ENCODE measurements at places on chromosomes 7 and 10. TPM values are rescaled to one million over a fixed set of nuclear protein-coding genes. Genes with fewer than 3 reads are reported as not detected.

GRCh38 chr10:88642209-88642608 lies 22.0 kb upstream of the LIPF start:
- H3K4me1 ChIP-seq: no peaks in the 10 kb centered on the region
- H3K36me3 ChIP-seq: no peaks in the 10 kb centered on the region
- DNase-seq: no peak
- no peak overlapping the region for H3K4me3 ChIP-seq

GRCh38 chr10:52633266-52633665 lies 139.3 kb downstream of the MBL2 start:
- no peak overlapping the region for H3K27ac ChIP-seq
- DNase-seq: no peak
- H3K27me3 ChIP-seq: no peaks in the 10 kb centered on the region
- no peak overlapping the region for H3K4me3 ChIP-seq
- no peaks in the 10 kb centered on the region for H3K4me1 ChIP-seq

GRCh38 chr7:69775231-69775771 lies 177.0 kb downstream of the AUTS2 start:
- DNase-seq: peak; percentile 26
- H3K4me1 ChIP-seq: peaks cover 6% of the 10 kb centered on the region
- no peaks in the 10 kb centered on the region for H3K27me3 ChIP-seq
- H3K4me3 ChIP-seq: no peak overlapping the region
- no peaks in the 10 kb centered on the region for H3K36me3 ChIP-seq

- no peaks in the 10 kb centered on the region for H3K27me3 ChIP-seq
- H3K4me1 ChIP-seq: no peaks in the 10 kb centered on the region
- no peaks in the 10 kb centered on the region for H3K36me3 ChIP-seq
- no peak for DNase-seq
Measured at GRCh38 chr10:63561341-63561740, 40.1 kb downstream of the REEP3 start.

DNA sequence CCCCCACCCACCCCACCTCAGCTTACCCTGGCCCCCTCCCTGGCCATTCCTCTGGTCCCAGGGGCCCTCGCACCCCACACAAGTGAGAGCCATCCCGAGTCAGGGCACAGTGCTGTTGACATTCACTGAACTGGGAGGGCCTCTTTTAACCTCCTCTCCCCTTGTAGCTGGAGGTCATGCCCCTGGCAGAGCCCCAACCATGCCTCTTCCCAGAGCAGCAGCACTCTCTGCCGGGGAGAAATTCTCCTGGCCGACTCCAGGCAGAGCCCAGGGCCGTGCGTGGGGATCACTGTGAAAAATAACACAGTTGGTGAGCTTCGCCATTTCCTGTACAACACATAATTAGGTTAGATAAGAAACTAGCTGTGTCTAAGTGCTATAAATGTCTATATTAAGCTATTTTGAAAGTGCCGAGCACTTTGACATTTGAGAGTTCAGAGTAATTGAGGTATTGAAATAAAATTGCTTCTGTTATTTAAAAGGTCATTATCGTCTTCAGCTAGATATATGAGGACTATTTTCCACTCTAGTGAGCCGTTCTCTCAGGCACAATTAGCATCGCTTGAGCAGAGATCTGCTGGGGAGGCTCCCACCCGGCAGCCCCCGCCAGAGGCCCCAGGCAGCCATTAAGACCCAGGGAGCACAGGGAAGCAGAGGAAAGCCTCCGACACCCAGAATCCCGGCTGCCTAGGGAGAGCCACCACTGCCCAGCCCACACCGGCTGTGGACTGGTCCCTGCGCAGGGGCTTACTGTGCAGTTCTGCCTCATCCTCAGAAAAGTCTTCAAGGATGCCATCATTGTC lies 62.4 kb upstream of the LRRC18 start:
- H3K36me3 ChIP-seq: no peaks in the 10 kb centered on the region
- H3K27me3 ChIP-seq: no peaks in the 10 kb centered on the region
- H3K4me3 ChIP-seq: no peak overlapping the region
- DNase-seq: no peak

GRCh38 chr10:101745074-101745696 lies 30.7 kb downstream of the FGF8 start:
- H3K27me3 ChIP-seq: no peaks in the 10 kb centered on the region
- no peak overlapping the region for H3K27ac ChIP-seq
- DNase-seq: no peak
- no peak overlapping the region for H3K4me3 ChIP-seq

- H3K36me3 ChIP-seq: no peaks in the 10 kb centered on the region
- no peak overlapping the region for H3K27ac ChIP-seq
- H3K4me3 ChIP-seq: no peak overlapping the region
- H3K4me1 ChIP-seq: peaks cover 9% of the 10 kb centered on the region
- H3K27me3 ChIP-seq: no peaks in the 10 kb centered on the region
- DNase-seq: no peak
Measured at GRCh38 chr7:46389146-46389545, 468.1 kb upstream of the IGFBP3 start.

- no peak for DNase-seq
- H3K36me3 ChIP-seq: no peaks in the 10 kb centered on the region
- peaks cover 34% of the 10 kb centered on the region for H3K4me1 ChIP-seq
- no peak overlapping the region for H3K4me3 ChIP-seq
Measured at GRCh38 chr7:51290304-51290637, 26.3 kb downstream of the COBL start.

GRCh38 chr7:157386979-157387800 lies 50.4 kb downstream of the DNAJB6 start:
- DNase-seq: peak; percentile 82
- H3K4me1 ChIP-seq: peaks cover 30% of the 10 kb centered on the region
- no peaks in the 10 kb centered on the region for H3K27me3 ChIP-seq
- no peak overlapping the region for H3K4me3 ChIP-seq

- H3K36me3 ChIP-seq: no peaks in the 10 kb centered on the region
- no peak for DNase-seq
- no peak overlapping the region for H3K27ac ChIP-seq
- no peaks in the 10 kb centered on the region for H3K27me3 ChIP-seq
Measured at GRCh38 chr10:113007343-113007771, 57.3 kb downstream of the TCF7L2 start.

DNA sequence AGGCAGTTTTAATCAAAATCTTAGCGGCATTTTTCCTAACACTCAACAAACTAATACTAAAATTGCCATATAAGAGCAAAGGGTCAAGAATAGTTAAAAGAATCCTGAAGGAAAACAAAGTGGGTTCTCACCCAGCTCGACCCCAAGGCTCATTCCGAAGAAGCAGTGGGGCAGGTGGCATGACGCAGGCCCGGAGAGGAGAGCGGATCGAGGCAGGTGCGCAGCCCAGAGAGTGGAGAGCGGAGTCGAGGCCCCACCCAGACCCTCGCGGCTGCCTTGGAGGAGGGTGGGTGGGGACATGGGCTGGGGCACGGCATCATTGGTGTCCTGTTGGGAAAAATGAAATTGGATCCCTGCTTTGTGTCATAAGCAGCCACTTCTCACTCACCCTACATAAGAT lies 109.8 kb downstream of the INPP5A start:
- H3K27ac ChIP-seq: no peak overlapping the region
- H3K36me3 ChIP-seq: peaks cover 21% of the 10 kb centered on the region
- no peaks in the 10 kb centered on the region for H3K27me3 ChIP-seq
- DNase-seq: no peak

DNA sequence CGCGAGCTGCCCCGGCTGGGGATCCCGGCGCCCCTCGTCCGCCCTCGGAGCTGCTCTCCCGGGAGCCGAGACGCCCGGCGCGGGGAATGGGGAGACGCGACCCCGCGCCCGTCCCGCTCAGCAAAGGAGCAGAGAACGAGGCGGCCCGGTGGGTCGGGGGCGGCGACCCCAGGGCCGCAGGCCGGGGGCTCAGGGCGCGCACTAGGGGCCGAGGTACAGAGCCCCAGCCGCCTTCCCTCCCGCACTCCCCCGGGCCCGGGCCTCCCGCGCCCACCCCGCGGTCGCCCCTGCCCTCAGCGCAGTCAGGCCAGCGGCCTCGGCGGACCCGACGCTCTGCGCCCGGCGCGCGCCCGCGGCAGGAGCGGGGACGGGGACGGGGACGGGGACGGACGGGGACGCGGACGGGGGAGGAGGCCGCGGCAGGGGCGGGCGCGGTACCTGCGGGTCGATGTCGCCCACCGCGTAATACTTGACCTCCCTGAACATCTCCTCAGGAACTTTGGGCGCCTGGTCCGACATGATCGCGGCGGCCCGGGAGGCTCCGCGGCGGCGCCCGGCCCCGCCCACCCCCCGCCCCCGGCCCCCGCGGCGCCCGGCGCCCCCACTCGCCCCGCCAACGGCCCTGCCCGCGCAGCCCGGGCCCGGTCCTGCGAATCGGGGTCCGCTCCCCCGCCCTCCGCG lies 373 bp downstream of the PAXIP1 start:
- peak; percentile 50 for DNase-seq
- peak overlapping the region; percentile 84 for H3K27ac ChIP-seq
- no peaks in the 10 kb centered on the region for H3K27me3 ChIP-seq
- peaks cover 39% of the 10 kb centered on the region for H3K36me3 ChIP-seq

GRCh38 chr10:114635797-114636550 lies 22.1 kb downstream of the ABLIM1 start:
- H3K4me1 ChIP-seq: peaks cover 38% of the 10 kb centered on the region
- no peak for DNase-seq
- peaks cover 7% of the 10 kb centered on the region for H3K27me3 ChIP-seq
- no peaks in the 10 kb centered on the region for H3K36me3 ChIP-seq

- H3K4me1 ChIP-seq: no peaks in the 10 kb centered on the region
- H3K4me3 ChIP-seq: no peak overlapping the region
- DNase-seq: no peak
- H3K27me3 ChIP-seq: no peaks in the 10 kb centered on the region
Measured at GRCh38 chr10:69045441-69046300, 42.2 kb upstream of the SRGN start.

DNA sequence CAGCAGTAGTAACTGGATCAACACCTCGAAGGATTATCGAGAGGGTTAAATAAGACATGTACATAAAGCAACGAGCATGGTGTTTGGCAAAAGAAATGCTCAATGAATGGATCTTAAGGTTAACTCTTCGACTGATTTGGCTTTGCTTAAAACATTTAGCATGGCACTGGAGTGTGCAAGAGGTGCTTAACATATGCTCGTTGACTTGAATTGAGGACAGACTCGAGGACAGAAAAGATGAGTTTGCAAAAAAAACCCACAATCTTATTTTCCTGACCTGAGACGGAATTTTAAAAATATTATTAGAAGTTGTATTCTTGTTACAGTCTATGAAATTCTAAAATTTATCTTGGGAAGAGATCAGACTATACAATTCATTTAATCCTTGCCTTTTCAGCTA lies 49.4 kb upstream of the ST8SIA6 start:
- H3K4me1 ChIP-seq: no peaks in the 10 kb centered on the region
- H3K36me3 ChIP-seq: no peaks in the 10 kb centered on the region
- no peak overlapping the region for H3K4me3 ChIP-seq

DNA sequence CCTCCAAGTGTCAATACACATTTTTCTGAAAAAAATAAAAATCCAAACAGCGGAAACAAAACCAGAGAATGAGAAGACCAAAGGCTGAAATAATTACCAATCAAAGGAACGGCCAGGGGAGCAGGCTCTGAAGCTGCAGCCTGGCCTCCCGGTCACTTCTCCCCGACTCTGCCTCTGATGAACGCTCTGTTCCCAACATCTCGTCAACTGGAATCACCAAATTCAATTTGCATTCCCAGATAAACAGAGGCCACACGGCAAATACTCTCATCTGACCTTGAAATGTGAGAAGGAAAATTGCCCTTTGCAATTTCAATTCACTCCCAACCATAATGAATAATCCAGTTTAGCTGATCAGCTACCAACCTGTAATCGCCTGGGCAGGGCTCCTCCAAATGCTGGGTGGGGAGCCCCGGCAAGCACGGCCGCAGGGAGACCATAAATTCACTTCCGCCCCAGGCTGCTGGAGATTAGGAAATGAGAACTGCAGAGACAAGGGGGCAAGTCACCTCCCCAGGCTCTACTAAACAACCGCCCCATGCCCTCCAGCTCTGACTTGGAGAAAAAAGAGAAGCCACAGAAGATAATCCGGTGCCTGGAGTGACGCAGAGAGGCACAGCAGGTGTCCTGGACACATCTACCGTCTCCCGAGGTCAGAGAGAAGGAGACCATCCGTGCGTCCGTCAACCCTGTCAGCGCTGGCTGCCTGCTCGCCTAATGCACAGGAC lies 153.2 kb downstream of the MAD1L1 start:
- no peak for DNase-seq
- H3K27me3 ChIP-seq: no peaks in the 10 kb centered on the region
- H3K4me3 ChIP-seq: no peak overlapping the region
- H3K4me1 ChIP-seq: peaks cover 10% of the 10 kb centered on the region

GRCh38 chr10:118108194-118109026 lies 61.7 kb upstream of the RAB11FIP2 start:
- no peak for DNase-seq
- no peaks in the 10 kb centered on the region for H3K27me3 ChIP-seq
- H3K4me3 ChIP-seq: no peak overlapping the region
- no peak overlapping the region for H3K27ac ChIP-seq
- no peaks in the 10 kb centered on the region for H3K36me3 ChIP-seq

DNA sequence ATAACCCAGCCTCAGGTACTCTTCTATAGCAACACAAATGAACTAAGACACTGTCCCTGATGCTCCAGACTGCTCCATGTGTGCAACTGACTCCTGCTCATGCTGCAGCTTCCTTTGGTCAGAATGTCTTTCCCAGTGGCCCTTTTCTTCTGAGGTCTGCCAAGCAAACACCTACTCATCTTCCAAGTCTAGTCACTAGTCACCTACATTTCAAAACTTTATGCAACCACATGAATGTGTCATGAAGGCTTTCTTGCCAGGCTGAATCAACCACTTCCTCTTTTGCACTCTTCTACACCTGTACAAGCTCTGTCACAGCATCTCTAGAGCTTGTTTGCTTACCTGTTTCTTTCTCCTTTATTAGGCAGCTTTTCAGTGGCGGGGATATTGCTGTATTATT lies 75.8 kb downstream of the LSMEM1 start:
- no peak overlapping the region for H3K27ac ChIP-seq
- DNase-seq: no peak
- no peaks in the 10 kb centered on the region for H3K36me3 ChIP-seq
- no peaks in the 10 kb centered on the region for H3K4me1 ChIP-seq

- H3K4me3 ChIP-seq: peak overlapping the region; percentile 47
- no peak for DNase-seq
- no peak overlapping the region for H3K27ac ChIP-seq
- H3K36me3 ChIP-seq: no peaks in the 10 kb centered on the region
- peaks cover 2% of the 10 kb centered on the region for H3K27me3 ChIP-seq
Measured at GRCh38 chr7:150994838-150995510, 4.2 kb downstream of the NOS3 start.

DNA sequence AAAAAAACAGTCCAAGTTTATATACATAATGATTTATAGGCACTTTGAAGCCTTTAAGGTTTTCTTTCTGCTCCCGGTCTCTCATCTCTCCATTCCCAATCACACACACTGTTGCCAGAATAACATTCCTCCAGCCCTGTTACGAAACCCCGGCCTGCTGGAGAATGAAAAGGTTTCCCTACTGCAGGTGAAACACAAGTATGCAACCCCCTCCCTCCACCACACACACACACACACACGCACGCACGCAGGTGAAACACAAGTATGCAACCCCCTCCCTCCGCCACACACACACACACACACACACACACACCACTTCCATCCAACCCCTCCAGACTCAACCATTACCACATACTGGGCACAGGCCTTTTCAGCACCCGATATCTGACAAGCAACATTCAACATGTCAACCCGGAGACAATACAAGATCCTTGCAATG lies 87.5 kb downstream of the PARD3 start:
- DNase-seq: no peak
- H3K27me3 ChIP-seq: no peaks in the 10 kb centered on the region
- H3K4me1 ChIP-seq: peaks cover 56% of the 10 kb centered on the region
- no peaks in the 10 kb centered on the region for H3K36me3 ChIP-seq
- H3K4me3 ChIP-seq: no peak overlapping the region

Gene CALN1
- total RNA-seq: 0.02 TPM

Gene ZNF735
- not detected for total RNA-seq

Gene NUPR2
- not detected for total RNA-seq

Gene TACC2
- 439 TPM for total RNA-seq

Gene BAMBI
- total RNA-seq: 0.89 TPM

Gene HOXA7
- total RNA-seq: 5.3 TPM

Gene ACTL6B
- not detected for total RNA-seq

Gene TMEM178B
- total RNA-seq: 4.2 TPM

Gene CCL24
- not detected for total RNA-seq

Gene TET1
- 1.1 TPM for total RNA-seq
